ENCODE measurements at places on chromosomes 4 and X. TPM values are rescaled to one million over a fixed set of nuclear protein-coding genes. Genes with fewer than 3 reads are reported as not detected.

DNA sequence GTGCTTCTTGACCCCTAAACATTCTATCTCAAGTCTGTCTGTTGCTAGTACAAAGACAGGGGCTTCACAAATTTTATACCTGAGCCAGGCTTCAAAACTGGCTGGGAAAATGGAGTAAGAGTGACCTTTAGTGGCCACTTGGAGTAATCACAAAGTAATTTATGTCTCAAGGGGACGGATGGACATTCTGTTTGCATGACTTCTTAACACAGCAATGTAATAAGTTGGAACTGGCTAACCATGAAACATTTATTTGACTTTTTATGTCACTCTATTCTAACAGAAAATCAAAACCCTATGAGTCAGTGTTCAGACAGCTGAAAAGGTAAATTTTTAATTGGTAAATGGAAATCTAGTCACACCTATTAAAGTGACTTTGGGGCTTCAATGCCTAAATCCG, 600.6 kb downstream of the ANKRD50 start:
- H3K36me3 ChIP-seq: no peaks in the 10 kb centered on the region
- H3K27ac ChIP-seq: no peak overlapping the region
- H3K4me3 ChIP-seq: no peak overlapping the region
- peak; percentile 79 for DNase-seq

DNA sequence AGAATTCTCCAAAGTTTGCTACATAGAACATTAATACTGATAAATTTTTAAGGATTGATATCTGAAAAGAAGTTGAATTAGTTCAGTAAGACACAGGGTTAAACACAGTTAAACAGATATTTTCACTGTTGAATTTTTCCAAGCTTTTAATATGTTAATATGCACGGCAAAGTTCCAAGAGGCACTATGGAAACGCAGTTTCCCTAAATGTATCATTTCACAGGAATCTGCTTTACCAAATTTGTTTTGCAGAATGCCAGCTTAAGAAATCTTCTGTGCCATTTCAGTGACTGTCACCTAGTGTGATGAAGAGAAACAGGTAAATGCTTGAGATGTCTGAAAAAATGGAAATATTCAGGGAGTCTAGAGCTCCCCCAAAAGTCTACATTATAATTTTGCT, 395.9 kb upstream of the GRIA3 start:
- no peak for DNase-seq
- H3K4me1 ChIP-seq: no peaks in the 10 kb centered on the region
- no peak overlapping the region for H3K4me3 ChIP-seq
- H3K27ac ChIP-seq: no peak overlapping the region
- H3K36me3 ChIP-seq: no peaks in the 10 kb centered on the region

- H3K27me3 ChIP-seq: no peaks in the 10 kb centered on the region
- no peaks in the 10 kb centered on the region for H3K36me3 ChIP-seq
- peaks cover 10% of the 10 kb centered on the region for H3K4me1 ChIP-seq
- H3K4me3 ChIP-seq: no peak overlapping the region
These were observed 56.7 kb downstream of the ADGRG2 start for GRCh38 chrX:19065535-19065934.

GRCh38 chr4:148006001-148006400, 274.1 kb downstream of the ARHGAP10 start:
- no peak overlapping the region for H3K4me3 ChIP-seq
- H3K4me1 ChIP-seq: no peaks in the 10 kb centered on the region
- no peak for DNase-seq
- H3K27ac ChIP-seq: no peak overlapping the region

DNA sequence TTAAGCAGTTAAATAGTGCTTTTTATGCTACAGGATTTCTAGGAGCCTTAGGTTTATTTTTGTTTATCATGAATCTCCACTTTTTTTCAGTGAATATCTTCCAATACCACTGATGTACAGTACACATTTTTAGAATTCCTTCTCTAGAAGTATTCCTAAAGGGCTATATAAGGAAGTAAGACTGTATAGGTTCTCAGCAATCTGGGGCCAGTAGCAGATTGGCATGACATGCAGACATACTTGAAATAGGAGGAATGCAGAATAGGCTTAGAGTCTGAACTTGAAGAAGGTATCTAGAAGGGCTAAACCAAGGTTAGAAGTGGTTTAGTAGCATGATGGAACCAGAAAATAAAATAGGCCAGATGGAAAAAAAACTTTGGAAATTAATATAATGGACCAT, 29.8 kb downstream of the HEPH start:
- H3K36me3 ChIP-seq: no peaks in the 10 kb centered on the region
- DNase-seq: no peak
- no peaks in the 10 kb centered on the region for H3K4me1 ChIP-seq
- H3K27me3 ChIP-seq: no peaks in the 10 kb centered on the region
- no peak overlapping the region for H3K27ac ChIP-seq

DNA sequence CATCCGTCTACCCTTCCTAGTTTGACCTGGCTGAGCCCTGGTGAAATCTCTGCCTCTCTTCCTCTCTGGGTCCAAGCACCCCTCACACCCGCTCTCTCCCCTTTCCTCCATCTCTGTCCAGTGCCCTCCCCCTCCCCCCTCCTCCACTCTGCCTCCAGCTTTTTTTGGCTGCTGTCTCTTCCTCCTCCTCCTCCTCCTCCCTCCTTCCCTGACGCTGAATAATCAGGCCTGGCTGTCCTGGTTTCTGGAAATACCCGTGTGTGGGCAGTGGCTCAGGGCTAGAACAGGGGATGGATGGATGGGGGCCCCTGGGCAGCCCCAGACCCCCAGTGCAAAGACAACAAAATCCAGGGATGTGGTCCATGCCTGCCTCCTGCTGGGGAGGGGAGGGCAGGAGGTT, 4.7 kb upstream of the SYP start:
- no peaks in the 10 kb centered on the region for H3K36me3 ChIP-seq
- H3K27me3 ChIP-seq: no peaks in the 10 kb centered on the region
- no peak overlapping the region for H3K4me3 ChIP-seq
- H3K4me1 ChIP-seq: no peaks in the 10 kb centered on the region
- no peak overlapping the region for H3K27ac ChIP-seq

DNA sequence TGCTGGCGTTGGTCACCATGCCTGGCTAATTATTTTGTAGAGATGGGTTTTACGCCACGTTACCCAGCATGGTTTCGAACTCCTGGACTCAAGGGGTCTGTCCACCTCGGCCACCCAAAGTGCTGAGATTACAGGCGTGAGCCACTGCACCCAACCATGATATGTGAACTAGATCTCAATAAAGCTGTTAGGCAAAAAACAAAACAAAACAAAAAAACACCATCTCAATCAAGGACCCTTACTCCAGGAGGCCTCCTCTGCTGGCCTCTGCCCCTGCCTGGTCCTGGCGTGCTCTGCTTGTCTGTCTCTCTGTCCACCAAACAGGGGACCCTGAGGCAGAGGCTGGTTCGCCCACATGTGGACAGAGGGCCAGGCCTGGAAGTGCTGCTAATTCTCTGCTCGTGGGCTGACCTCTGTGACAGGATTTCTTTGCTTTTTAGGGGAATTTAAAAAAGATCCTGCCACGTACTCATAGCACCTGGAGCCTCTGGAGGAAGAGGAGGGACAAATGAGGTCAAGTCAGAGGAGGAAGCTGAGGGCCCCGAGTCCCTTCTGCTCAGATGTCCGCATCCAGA, 32.7 kb upstream of the WFS1 start:
- no peak overlapping the region for H3K4me3 ChIP-seq
- H3K36me3 ChIP-seq: no peaks in the 10 kb centered on the region
- no peaks in the 10 kb centered on the region for H3K4me1 ChIP-seq
- H3K27ac ChIP-seq: no peak overlapping the region
- no peaks in the 10 kb centered on the region for H3K27me3 ChIP-seq
- DNase-seq: no peak

- H3K4me3 ChIP-seq: no peak overlapping the region
- H3K27ac ChIP-seq: no peak overlapping the region
- H3K36me3 ChIP-seq: peaks cover 5% of the 10 kb centered on the region
- H3K4me1 ChIP-seq: peaks cover 35% of the 10 kb centered on the region
- no peaks in the 10 kb centered on the region for H3K27me3 ChIP-seq
- DNase-seq: no peak
These were observed 54.4 kb downstream of the TAPT1 start for GRCh38 chr4:16171831-16172230.

DNA sequence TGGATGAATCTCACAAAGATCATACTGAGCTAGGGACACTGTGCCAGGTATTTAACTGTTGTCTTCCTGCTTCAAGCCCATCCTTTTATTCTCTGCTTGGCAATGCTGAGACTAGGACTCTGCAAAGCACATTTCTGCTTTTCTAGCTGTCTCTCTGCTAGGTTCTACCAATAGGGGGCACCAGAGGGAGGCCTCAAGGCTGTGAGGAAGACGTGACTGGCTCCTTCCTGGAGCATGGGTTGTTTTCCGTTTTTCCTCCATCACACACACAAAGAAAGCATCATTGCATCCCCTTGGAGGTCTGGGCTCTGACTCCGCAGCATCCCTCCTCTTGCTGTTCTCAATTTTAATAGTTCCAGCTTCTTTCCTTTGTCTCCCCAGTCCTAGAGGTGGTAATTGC, 10.9 kb upstream of the DCTD start:
- peak; percentile 81 for DNase-seq
- no peak overlapping the region for H3K4me3 ChIP-seq
- no peaks in the 10 kb centered on the region for H3K4me1 ChIP-seq
- H3K27ac ChIP-seq: no peak overlapping the region
- no peaks in the 10 kb centered on the region for H3K36me3 ChIP-seq

- H3K4me3 ChIP-seq: peak overlapping the region; percentile 87
- no peak overlapping the region for H3K27ac ChIP-seq
- peak; percentile 60 for DNase-seq
These were observed 746 bp downstream of the EDNRA start for GRCh38 chr4:147481577-147482109.

DNA sequence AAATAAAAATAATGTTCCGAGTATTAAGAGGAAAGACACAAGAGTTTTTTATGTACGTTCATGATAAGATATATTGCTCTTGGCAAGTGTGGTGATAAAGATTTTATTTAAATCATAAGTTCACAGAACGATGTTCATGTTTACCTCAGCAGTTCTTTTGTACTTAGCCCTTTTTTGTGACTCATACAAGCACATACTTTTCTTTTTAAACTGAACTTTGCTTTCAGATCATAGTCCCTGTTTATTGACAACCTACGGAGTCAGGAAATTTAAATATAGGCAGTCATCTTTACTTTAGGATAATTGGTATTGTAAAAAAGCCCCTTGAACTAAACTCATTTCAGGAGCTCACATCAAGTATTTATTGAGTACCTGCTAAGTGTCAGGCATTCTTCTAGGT, 1.3 kb upstream of the CTSO start:
- DNase-seq: no peak
- no peaks in the 10 kb centered on the region for H3K4me1 ChIP-seq
- H3K36me3 ChIP-seq: no peaks in the 10 kb centered on the region
- no peak overlapping the region for H3K4me3 ChIP-seq

GRCh38 chr4:2806390-2807355, 13.8 kb downstream of the SH3BP2 start:
- no peaks in the 10 kb centered on the region for H3K36me3 ChIP-seq
- peaks cover 4% of the 10 kb centered on the region for H3K4me1 ChIP-seq
- no peak overlapping the region for H3K27ac ChIP-seq
- DNase-seq: no peak

DNA sequence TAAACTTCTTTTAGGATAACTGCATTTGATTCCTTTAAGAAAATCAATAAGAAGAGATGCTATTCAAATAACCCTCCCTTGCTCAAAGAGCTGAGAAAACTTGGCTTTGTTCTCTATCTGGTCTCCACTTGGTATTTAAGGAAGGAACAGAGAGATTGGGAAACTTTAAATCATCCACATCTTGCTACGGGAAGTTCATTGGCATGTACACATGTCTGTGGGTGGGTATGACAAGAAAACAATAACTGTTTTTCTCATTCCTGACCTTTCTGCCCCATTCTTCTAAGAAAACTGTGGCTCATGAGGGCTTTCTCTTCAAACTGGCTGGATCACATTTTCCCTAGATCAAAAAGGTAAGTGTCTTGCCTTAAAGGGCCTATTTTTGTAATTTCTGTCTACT, 6.0 kb downstream of the SEL1L3 start:
- no peak for DNase-seq
- peaks cover 25% of the 10 kb centered on the region for H3K4me1 ChIP-seq
- no peaks in the 10 kb centered on the region for H3K36me3 ChIP-seq
- H3K27ac ChIP-seq: no peak overlapping the region
- H3K4me3 ChIP-seq: no peak overlapping the region
- no peaks in the 10 kb centered on the region for H3K27me3 ChIP-seq

- H3K27me3 ChIP-seq: no peaks in the 10 kb centered on the region
- DNase-seq: no peak
- H3K36me3 ChIP-seq: no peaks in the 10 kb centered on the region
- H3K4me1 ChIP-seq: no peaks in the 10 kb centered on the region
- no peak overlapping the region for H3K27ac ChIP-seq
These were observed 217.6 kb downstream of the SNCA start for GRCh38 chr4:89619206-89619962.

GRCh38 chrX:1341545-1342184, 5.1 kb downstream of the IL3RA start:
- no peaks in the 10 kb centered on the region for H3K27me3 ChIP-seq
- H3K27ac ChIP-seq: no peak overlapping the region
- H3K4me3 ChIP-seq: no peak overlapping the region
- DNase-seq: no peak
- H3K4me1 ChIP-seq: no peaks in the 10 kb centered on the region

GRCh38 chrX:12951595-12951975, 23.3 kb upstream of the TMSB4X start:
- no peak overlapping the region for H3K4me3 ChIP-seq
- no peak overlapping the region for H3K27ac ChIP-seq
- peaks cover under 1% of the 10 kb centered on the region for H3K4me1 ChIP-seq

- DNase-seq: no peak
- no peak overlapping the region for H3K27ac ChIP-seq
- H3K4me1 ChIP-seq: no peaks in the 10 kb centered on the region
- H3K27me3 ChIP-seq: no peaks in the 10 kb centered on the region
These were observed 2057.9 kb downstream of the PCDH7 start for GRCh38 chr4:32778025-32778424.

The KLB gene
- not detected for total RNA-seq

The COL4A6 gene
- total RNA-seq: 15.2 TPM

The ASB9 gene
- total RNA-seq: 0.42 TPM

The BMX gene
- not detected for total RNA-seq

The ALG13 gene
- 54.2 TPM for total RNA-seq

Data from GM23338 (cell line).